ENCODE measurements at places on chromosomes 12 and 14.
A peak's percentile ranks its signal among the peaks of the same experiment; 100 is the strongest.

DNA sequence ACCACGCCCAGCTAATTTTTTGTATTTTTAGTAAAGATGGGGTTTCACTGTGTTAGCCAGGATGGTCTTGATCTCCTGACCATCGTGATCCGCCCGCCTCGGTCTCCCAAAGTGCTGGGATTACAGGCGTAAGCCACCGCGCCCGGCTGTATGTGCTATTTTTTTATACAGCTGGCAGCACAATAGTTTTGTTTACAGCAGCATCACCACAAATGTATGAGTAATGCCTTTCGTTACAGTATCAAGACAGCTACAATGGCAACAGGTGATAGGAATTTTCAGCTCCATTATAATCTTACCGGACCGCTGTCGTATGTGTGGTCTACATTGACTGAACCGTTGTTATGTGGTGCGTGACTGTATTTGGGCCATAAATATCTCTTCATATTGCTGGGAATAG is 11.6 kb upstream of the MDM2 start:
- DNase-seq = no peak

DNA sequence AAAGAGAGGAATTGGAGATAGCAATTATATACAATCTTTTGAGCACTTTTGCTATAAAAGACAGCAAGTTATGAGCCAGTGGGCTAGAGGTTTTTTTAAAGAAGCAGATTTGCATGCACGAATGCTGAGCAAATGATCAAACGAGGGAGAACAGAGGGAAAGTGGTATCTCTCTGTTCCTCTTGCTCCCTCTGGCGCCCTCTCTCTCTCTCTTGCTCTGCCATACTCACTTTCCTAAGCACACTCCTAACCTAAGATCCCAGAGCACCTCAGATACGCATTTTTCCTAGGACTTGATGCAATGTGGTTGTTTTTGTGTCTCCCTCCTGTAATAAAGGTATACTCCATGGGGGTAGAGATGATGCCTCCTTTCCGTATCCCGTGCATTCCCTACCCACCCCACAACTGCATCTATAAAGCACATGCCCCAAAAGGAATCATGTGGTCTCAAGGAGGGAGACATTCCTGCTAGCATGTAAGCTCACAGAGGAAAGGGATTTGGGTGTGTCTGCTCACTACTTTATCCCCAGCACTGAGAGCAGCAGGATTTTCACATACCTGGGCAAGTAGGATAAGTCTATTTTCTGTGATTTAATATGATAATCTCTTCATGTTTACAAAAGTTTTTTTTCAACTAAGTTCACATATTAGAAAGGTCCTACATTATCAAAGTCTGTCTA is 270.2 kb downstream of the SSPN start:
- DNase-seq = no peak

- no peak for DNase-seq
Measured at GRCh38 chr12:27971121-27971489, 1.4 kb downstream of the PTHLH start.

GRCh38 chr12:57129321-57129842 is 1.1 kb downstream of the LRP1 start:
- no peak for DNase-seq

DNA sequence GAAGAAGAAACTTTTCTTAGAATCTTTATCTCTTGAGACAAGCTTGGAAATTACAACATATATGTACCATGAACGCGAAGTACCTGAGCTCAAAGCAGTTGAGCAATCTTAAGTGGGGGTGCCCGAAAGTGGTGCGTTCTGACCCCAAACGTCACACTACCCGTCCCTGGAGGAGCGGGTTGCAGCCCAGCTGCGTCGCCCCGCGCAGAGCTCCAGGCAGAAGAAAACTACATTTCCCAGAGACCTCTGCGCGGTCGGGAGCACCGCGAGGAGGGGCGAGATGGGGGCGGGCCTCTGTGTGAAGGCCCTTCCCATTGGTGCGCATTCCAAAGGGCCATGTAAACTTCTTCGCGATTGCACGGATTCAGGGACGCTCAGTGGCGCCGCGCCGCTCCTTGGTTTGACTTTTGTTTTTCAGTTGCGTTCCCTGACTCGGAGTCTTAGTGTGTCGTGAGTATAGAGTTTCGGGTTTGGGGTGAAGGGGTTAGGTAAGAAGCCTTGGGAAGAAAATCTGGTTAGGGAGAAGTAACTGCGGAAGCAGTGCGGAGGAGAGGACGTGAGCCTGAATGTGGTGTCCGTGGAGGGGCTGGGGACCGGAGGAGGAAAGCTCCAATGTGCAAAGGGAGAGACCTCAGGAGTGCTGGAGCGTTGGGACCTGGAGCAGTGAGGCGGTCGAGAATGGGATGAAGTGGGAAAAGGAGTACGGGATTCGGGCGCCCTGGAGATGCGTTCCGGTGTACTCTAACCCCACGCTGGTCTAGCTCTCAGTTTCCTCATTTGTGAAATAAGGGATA is at the start of gene CCDC77:
CCDC77 (plus strand) TSS at position 410 of the 794 bp plus-strand sequence. CDS start 7,740 bp downstream, outside the sequence.
- peak; percentile 96 for DNase-seq

DNA sequence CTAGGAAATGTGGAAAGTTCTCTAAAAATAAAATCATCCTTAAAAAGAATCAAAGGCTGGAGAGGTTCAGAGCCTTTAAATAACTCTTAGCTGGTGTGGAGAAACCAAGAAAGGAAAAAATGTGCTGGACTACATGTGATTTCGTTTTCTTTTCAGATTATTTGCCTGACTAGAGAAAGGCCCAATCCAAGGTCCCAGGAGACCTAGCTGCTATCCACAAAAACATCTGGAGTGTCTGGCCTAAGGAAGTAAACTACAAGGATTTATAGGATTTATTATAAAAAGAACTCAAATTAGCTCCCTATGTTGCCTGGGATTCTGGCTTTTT is 774 bp upstream of the TMEM30B start:
- no peak for DNase-seq

DNA sequence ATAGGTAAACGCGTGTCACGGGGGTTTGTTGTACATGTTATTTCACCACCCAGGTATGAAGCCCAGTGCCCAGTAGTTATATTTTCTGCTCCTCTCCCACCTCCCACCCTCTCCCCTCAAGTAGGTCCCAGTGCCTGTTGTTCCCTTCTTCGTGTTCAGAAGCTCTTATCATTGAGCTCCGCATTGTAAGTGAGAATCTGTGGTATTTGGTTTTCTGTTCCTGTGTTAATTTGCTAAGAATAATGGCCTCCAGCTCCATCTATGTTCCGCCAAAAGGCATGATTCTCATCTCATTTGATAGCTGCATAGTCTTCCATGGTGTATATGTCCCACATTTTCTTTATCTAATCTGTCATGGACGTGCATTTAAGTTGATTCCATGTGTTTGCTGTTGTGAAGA is 6.9 kb upstream of the GPRC5D start:
- DNase-seq = no peak
